ENCODE measurements at places on chromosomes 11 and 22.
A peak's percentile ranks its signal among the peaks of the same experiment; 100 is the strongest.

DNA sequence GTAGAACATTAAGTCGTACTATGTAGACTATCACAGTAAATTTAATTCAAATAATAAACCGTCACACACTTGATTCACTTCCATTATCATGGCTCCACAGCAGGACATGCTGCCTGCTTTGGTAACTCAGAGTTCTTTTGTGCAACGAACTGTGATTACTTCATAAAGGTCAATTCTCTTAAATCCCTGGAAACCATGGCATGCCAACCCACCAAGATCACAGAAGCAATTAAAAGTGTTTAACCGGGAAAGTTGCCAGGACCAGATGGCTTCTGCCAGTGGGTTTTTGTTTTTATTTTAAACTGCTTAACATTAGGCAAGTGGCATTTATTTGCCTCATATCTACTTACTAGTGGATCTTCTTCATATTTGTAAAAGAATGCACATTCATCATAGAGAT lies 1162.1 kb downstream of the DLG2 start:
- no peak for DNase-seq

DNA sequence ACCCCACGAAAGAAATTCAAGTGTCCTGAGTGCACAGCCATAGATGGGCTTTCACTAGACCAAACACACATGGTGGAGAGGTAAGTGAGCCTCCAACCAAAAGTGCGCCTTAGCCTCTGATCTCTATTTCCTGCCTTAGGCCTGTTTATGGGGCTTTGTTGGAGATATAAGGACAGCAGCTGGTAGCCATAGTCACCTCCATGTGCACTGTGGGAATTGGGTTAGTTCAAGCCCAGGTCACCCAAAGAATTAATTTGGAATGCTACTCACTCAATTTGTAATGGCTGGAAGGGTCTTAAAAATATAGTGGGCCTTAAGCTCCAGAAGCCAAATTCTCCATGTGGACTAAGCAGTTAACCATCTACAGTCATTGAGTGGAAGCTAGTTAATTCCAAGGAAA lies 73.6 kb downstream of the ALX4 start:
- DNase-seq: no peak

GRCh38 chr22:37184816-37185541 lies 3.1 kb downstream of the C1QTNF6 start:
- no peak for DNase-seq

- DNase-seq: no peak
Observed at GRCh38 chr11:69686856-69687255, 11.7 kb upstream of the LTO1 start.

GRCh38 chr22:41787331-41787730 lies 13.1 kb upstream of the CCDC134 start:
- no peak for DNase-seq

- DNase-seq: no peak
Observed at GRCh38 chr11:75481922-75482606, 43.7 kb downstream of the GDPD5 start.

DNA sequence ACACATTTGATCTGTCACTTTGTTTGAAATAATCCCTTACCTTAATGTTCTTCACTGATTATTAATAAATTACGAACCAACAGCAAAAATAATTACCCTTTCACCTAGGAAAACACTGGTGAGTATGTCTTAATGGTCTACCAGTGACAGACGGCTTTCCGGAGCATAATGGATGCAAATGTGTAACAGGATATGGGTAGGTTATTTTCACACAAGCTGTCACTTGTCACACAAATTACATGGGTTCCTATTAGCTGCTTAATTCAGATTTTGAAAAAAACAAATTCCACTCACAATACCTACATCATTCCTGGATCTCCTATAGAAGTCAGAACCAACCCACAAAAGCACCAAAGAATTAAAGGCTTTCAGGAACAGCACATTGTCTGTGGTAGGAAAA lies 127.9 kb downstream of the WT1 start:
- no peak for DNase-seq

- no peak for DNase-seq
Observed at GRCh38 chr22:37305887-37306286, 23.6 kb downstream of the CYTH4 start.

- peak; percentile 21 for DNase-seq
Observed at GRCh38 chr11:30125456-30125855, 105.4 kb upstream of the FSHB start.

DNA sequence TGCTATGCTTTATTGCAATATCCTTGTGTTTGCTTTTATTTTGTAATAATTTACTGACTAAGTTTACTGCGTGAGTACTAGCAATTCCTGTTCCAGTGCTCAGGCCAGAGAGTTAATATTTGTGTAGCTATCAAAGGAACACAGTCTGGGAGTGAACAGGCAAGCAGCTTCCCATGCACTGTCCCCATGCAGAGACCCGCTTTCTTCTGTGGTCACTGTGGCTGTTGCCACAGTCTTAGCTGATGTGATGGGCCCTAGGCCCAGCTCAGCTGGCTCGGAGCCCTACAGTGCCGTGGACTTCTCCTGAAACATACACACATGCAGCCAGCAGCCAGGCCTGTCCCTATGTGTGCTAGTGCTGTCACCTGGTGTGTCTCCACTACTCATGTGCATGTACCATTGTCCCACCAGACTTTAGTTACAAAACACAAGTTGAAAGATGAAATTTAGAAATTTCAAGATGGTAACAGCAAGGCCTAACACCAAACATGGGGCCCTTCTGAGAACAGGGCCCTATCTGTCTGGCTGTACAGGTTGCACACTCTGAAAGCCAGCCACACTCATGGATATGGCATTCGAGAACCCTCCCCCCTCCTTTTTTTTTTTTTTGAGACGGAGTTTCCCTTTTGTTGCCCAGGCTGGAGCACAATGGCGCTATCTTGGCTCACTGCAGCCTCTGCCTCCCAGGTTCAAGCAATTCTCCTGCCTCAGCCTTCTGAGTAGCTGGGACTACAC lies 12.3 kb upstream of the SCUBE2 start:
- DNase-seq: no peak

- peak; percentile 84 for DNase-seq
Observed at GRCh38 chr11:85941380-85941973, 86.3 kb downstream of the CCDC83 start.

DNA sequence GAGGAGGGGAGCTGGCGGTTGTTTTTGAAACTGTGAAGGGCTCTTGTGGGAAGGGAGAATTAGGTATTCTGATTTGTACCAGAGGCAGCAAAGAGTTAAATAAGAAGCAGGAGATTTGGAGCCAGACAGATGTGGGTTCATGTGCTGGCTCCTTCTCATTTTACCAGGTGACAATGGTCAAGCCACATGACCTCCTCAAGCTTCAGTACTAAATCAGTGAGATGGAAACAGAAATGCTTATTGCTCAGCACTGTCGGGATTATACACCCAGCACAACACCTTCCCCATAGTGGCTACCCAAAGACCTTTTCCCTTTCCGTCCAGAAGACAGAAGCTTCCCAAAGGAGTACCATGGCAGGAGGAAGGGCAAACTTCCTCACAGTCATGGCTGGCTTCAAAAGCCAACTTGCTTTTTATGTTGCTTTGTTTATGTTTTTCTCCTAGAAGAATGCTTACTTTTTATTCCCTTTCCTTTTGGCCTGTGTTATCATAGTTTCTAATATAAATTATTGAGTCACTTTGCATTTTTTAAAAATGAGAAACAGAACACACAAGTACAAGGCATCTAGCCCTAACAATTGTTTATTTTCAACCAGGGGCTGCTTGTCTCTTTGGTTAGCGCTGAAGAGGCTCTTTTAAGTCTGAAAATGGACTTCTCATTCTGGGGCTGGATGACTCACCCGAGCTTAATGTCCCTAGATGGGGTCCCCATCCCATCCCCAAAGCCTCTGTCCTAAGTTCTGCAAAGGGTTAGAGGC lies 181.5 kb upstream of the ZBED5 start:
- DNase-seq: no peak

- no peak for DNase-seq
Observed at GRCh38 chr11:31722754-31723153, 88.4 kb downstream of the PAX6 start.

Data from fibroblast of the aortic adventitia (primary cell).